ENCODE measurements at places on chromosomes 12 and 14.

DNA sequence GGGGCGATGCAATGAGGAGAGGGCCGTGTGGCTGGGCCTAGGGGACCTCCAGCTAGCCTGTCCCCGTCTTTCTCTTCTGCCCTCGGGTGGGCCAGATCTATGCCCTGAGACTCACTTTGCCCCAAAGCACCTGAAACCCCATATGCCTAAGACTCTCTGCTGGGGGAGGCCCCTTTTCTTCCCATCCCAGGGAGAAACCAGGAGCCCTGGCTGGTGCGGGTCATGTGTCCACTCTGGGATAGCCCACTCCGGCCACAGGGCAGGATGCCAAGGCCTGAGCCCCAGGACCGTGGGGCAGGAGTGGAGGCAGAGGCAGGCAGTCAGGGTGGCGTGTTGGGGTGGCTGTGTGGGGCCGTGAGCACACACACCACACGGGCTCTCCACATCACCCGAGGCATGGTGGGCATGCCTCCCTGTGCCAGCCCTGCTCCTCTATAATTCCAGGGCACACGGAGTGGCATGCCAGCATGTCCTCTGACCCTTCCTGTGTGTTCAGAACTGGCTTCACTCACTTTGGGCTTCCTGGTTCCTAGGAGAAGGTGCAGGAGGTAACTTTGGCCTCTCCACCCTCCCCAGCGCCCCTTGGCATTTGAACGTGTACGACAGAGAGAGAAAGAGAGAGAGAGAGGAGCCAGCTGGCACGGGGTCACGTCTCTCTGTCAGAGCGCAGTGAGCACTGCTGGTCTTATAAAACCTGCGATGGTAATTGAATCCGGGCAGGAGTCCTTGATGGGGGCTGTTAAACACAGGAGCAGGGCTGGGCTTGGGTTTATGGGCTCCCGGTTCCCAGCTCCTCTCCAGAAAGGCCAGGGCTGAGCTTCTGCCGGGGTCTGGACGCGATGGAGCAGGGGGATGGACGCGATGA is 144.2 kb downstream of the KIF26A start:
- no peak for DNase-seq

- no peak for DNase-seq
These were observed 28.0 kb downstream of the NOS1 start for GRCh38 chr12:117333331-117333881.

DNA sequence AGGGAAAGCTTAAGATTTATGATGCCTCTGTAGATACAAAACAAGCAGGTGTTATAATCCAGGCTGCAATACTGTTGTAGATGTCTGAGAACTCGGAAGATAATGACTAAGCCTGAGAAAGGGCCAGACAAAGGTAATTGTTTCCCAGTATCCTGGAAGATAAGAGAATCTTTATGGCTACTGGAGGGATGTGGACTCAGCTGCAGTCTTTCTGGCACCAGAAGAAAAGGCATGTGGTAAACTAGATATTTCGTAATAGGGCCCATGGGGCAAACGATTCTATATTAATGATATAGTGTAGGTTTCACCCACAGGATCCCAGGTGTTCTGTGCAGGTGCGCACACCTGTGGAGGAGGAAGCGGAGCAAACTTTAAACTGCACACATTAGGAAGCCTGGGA is 9.2 kb upstream of the APOLD1 start:
- DNase-seq: no peak

- no peak for DNase-seq
These were observed 101.9 kb downstream of the GAS2L3 start for GRCh38 chr12:100675432-100675831.

- no peak for DNase-seq
These were observed 950.7 kb upstream of the FLRT2 start for GRCh38 chr14:84579292-84579691.

- DNase-seq: no peak
These were observed 46.6 kb upstream of the FOXJ2 start for GRCh38 chr12:7985802-7986418.

- DNase-seq: no peak
These were observed 121.9 kb downstream of the RFLNA start for GRCh38 chr12:124416516-124417395.

- peak; percentile 95 for DNase-seq
These were observed at the start of gene LRRK2 for GRCh38 chr12:40224439-40225291. TSS of gene LRRK2 (plus strand) at chr12:40224997. CDS start at chr12:40225132, 135 bp downstream.

DNA sequence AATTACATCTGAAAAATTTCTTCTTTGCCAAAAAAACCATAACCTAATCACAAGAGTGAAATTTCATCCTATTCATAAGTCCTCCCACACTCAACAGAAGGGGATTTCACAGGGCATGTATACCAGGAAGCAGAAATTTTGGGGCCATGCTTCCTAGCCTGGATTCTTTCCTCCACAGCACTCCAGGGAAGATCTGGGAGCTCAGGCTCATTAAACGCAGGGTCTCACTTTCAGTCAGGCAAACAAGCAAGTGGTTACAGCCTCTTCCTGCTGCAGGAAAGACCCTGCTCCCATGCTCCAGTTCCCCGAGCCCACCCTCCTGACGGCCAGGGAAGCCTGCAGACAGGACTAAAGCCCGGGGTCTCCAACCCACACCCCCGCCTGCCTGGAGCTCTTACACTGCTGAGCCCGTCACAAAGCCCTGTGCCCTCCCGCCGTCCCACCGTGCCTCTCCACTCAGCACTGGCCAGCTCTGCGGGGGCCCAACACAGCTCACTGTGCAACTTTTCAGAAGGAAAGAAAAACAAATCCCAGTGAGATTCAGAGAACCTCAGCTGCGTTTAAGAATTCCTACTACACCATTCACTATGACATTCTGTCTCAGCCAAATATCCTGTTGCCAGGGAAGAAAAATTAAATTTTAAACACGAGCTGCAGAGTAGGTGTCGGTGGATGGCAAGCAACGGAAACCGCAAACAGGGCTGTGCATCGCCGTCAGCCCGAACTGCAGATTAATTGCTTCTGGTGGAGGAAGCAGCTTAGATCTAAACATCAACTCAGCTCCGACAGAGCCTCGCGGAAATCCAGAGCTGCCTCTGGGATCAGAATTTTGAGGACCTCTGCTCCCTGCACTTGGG is 106.7 kb upstream of the SFSWAP start:
- no peak for DNase-seq

GRCh38 chr14:97624985-97625384 is 827.8 kb downstream of the VRK1 start:
- no peak for DNase-seq

GRCh38 chr12:108231109-108231905 is 102.2 kb downstream of the WSCD2 start:
- DNase-seq: no peak

- DNase-seq: no peak
These were observed 36.4 kb downstream of the GNS start for GRCh38 chr12:64722835-64723234.

- DNase-seq: no peak
These were observed 4.0 kb upstream of the RNASE10 start for GRCh38 chr14:20501346-20501745.

GRCh38 chr12:99523853-99524252 is 123.7 kb upstream of the GARIN6 start:
- no peak for DNase-seq

GRCh38 chr14:29993143-29993542 is 65.5 kb upstream of the PRKD1 start:
- no peak for DNase-seq

DNA sequence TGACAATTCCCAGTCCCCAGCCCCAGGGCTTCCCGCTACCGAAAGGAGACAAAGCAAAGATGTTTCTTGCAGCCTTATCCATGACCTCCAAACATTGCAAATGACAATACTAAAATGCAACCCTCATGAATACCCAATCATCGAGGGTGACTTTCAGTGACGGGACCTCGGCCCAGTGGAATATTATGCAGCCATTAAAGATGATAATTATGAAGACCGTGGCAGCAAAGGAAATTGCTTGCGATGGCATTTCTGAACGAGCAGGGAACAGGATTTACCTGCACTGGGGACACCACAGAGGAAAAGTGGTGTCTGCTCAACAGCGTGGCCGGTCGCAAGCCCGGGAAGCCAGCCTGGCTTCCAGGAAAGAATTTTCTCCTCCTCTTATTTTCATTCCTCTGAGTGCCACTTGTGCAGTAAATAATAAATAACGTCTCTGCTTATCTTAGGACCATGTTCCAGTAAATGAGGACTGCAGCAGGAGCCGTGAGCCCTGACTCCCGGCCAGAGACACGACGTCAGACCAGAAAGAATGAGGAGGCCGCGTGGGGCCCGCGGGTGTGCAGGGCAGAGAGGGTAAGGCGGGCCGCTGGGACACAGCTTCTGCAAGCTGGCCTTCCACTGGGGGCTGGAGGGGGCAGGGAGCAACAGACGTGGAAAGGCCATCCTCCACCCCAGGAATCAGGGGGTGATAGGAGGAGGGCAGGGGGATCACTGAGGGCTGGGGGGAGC is 6.6 kb downstream of the C14orf180 start:
- no peak for DNase-seq

DNA sequence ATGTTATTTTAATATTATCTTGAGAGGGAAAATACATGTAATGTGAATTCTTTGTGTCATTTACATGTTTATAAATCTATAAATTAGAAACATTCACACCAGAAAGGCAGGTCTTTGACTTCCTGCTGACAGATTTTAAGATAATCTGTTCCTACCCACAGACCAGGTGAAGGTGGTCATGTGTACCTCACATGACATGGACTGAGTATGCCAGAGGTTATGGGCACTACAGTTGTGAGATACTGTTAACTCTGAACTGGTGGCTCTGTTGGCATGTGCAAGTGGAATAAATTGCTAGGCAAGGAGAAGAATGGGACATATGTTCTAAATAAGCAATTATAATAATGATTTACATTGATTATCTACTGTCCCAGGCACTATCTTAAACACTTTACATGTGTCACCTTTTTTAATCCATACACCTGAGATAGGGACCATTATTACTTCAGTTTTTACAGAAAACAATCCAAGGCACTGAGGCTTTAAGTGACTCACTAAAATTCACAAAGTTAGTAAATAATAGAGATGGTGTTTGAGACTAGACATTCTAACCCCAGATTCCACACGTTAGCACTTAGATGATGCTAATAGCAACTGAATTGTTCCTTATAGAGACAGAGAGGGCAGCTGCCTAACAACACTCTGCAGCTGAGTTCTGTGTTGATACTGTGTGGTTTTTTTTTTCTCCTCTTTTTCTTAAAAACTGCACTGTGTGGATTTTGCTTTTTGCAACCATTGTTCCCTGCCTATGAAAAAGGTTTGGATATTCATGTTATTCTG is 23.8 kb downstream of the SLC16A7 start:
- DNase-seq: no peak

- DNase-seq: no peak
These were observed 81.6 kb downstream of the SPTSSA start for GRCh38 chr14:34380471-34380845.

DNA sequence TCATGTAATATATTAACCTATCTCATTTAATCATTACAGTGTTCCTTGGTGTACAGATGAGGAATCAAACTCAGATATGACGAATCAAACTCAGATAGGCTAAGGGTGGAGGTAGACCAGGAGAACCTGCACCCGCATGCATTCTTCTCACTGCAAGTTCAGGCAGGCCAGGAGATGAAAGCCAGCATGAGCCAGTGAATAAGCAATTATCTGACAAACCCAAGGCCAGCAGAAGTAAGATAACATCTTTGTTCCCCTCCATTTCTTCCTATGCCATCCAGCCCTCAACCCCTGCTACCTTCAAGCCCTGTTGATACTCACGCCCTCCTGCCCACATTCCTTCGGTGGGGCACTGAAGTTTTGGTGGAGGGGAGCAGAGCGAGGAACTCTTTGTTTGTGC is 152.2 kb downstream of the ETV6 start:
- no peak for DNase-seq

DNA sequence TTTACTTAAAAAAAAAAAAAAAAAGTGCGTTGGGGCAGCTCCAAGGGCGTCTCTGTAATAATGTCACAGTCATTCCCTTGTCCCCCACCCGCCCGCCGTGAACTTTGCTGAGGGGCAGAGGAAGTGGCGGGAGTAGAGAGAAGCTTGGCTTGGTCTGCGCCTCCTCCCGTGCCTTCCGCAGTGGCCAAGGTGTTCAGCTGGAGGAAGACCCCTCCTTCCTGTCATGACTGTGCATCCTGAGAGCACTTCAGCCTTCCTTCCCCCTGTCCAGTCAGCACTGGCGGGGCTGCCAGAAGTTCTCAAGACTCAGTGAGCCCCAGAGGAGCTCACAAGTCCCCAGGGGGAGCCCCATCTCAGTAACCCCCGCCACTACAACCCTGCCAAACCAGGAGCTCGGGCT is 32.2 kb downstream of the AACS start:
- no peak for DNase-seq

DNA sequence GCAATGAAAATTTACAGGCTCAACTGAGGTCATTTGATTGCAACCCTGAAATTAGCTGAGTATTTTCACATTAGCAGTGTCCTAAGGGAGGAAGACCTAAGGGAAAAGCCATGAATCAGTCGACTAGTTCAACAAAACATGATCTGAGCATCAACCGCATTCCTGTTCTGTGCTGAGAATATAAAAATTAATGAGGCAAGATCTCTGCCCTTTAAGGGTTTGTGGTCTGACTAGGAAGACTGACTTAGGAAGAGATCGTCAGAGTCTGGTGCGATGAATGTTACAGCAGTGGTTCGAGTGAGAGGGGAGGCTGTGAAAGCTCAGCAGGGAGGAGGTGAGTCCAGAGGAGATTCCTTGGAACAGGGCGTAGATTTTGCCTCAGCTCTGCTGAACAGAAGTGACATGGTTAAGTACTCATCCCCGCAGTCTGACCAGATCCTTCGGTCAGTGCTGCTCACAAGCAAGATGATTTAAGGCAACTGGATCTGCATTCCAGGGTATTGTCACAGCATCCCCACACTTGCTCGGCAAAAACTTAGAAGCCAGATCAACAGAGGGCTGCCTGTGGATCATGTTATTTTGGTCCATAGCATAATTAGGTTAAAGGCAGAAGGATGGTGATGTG is 49.6 kb downstream of the BMAL2 start:
- DNase-seq: peak; percentile 77

GRCh38 chr12:30794591-30795409 is 40.0 kb upstream of the CAPRIN2 start:
- DNase-seq: no peak

DNA sequence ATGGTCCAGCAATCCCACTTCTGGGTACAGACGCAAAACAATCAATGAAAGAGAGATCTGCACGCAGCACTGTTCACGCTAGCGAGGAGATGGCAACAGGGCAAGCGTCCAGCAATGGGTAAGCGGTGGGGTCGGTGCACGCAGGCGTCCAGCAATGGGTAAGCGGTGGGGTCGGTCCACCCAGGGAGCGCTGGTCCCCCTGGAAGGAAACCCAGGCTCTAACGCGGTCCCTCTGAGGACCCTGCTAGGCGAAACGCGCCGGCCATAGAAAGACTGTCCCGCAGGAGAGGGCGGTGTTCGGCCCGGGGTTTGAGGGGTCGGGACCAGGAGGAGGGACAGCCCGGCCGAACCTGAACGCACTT is 618 bp upstream of the PGAM5 start:
- DNase-seq: no peak

GRCh38 chr12:3912863-3913262 is 39.7 kb upstream of the PARP11 start:
- no peak for DNase-seq
